ENCODE measurements at places on chromosomes 4 and X.

DNA sequence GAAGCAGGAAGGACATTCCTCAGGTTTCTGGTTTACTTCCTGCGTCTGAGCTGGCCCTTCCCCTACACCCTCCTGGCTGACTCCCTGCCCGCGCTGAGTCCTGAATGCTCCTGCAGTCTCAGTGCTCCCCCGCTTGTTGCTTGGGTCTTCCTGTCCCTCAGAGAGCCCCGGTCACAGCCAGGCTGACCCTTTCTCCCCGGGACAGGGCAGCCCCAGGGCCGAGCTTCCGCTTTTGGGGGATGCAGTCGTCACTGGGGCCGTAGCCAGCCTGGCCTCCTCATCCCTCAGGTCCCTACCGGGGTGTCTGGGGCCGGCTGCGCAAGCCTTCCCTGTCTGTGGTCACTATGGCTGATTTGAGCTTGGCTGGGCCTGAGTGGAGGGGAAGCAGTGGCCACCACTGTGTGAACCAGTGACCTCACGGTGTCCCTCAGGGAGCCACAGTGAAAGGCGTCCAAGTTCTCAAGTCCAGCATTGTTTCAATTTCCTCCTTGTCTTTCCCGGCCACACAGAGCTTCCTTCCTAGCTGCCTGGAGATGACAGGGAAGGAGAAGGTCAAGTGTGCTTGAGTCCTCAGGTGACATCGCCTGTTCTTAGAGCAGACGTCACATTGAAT, 34.1 kb upstream of the ASMTL start:
- DNase-seq, result no peak

DNA sequence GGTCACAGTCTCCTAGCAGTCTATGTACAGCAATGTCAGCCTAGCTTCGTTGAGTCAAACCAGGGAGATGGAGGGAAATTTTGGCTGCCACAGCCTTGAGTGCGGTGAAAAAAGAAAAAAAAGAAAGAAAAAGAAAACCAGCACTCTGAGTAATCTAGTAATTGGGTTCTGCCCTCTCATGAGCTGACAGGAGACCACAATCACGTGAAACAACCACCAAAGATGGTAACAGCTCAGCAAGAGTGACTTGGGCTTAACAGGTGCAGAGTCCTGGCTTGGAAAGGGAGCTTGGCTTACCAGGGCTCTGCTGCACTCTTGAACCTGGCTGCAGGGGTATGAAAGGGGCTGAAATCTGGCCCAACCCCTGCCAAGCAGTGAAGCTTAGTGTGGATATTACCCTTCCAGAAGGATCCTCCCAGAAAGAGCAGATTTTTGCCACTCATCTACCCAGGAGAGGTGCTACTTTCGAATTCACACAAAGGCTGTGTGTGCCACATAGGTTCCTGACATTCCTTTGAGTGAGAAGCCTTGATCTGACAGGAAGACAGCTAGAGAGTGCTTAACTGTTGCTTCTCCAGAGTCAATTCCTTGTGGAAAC, 350.3 kb downstream of the PTTG2 start:
- DNase-seq, result peak; percentile 44

GRCh38 chr4:10030972-10031667, 9.8 kb upstream of the SLC2A9 start:
- no peak for DNase-seq

- no peak for DNase-seq
Measured at GRCh38 chr4:185682236-185682635, 129.8 kb downstream of the SORBS2 start.

DNA sequence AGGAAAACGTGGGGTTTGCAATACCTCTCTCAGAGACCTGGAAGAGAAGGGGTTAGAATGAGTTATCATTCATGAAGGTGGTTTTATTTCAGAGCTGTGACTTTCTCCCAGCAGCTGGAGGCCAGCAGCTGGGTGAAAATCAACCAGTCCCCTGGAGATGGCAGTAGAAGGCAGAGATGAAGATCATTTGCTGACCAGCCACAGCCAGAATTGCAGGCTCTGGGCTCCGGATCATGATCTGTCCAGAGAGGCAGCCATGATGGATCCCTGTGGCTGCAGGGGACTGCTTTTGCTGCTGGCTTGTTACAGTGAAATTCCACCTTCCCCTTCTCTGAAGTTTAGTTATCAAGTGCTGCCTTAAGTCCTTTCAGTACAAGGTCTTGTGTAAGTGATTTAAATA, 46.9 kb upstream of the TAB3 start:
- DNase-seq, result no peak

DNA sequence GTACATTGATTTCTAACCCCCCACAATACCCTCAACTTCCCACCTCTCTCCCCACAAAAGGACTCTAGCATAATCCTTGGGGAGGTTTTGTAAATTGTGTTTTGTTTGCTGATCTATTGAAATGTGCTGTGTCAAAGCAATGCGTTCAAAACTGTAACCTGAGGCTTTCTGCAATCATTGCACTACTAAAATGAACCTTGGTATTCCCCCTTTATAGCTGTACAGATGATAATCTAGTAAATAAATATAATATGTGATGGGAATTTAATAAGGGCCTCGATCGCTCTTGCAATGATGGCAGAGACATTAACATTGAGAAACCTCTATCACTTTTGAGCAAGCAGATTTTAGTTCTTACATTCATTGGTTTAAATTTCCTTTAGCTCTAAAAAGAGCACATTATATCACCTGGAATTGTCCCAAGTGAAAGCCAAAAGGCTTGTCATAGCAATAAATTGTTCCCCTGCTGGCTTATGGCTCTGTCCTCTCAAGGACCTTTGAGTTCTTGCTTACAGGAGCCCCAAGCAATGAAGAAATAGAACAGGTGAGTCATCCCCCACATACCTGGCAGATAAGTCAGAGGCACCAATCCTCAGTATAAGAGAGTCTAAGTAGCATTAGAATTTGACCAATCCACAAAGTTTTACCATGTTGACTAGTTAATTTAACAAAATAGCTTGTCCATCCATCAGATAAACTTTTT, 18.4 kb upstream of the ACE2 start:
- DNase-seq, result no peak

DNA sequence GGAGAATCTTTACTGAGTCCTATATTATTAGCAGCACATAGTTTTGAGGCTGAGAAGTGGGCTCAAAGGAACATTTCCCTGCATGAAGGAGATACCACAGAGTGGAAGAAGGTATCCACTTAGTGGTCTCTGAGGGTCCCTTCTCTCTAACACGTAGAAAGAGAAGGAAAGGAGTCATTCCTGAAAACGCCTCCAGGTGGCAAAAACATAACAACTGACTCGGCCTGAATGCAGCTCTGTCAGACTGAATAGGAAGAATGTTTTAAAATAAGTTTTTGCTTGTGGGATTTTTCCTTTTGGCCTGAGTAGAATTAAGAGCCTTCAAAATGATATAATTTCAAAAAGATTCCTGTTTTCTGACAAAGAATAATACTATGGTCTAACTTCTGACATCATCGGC, 23.3 kb downstream of the RPGR start:
- DNase-seq, result no peak

GRCh38 chr4:114464726-114465272, 133.8 kb upstream of the UGT8 start:
- no peak for DNase-seq

DNA sequence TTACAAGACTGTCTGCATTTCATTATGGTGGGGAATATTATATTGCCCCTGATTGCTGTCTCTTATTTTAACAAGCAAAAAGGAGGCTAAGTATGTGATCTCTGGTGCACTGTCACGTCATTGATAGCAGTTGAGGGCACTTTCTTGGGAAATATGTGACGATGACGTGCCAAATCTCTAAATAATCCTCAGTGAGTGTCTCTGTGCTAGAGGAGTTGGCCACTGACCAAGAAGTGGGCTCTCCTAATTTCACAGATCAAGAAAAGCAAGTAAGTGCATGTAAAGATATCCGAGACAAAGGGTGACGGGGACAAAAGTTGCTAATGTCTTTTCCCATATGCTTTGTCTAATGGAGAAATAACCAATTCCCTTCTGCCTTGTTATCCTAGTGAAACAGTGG, 487.4 kb upstream of the TENM3 start:
- DNase-seq, result no peak

- peak; percentile 8 for DNase-seq
Measured at GRCh38 chrX:46912603-46913491, 626 bp downstream of the JADE3 start.

- no peak for DNase-seq
Measured at GRCh38 chrX:141214196-141214595, 28.1 kb downstream of the SPANXC start.

GRCh38 chr4:186227221-186227620, at the start of gene KLKB1:
TSS of gene KLKB1 (plus strand) at chr4:186227507. CDS start at chr4:186228196, 689 bp downstream.
- DNase-seq, result no peak

GRCh38 chr4:189823591-189823990, 117.1 kb upstream of the FRG1 start:
- DNase-seq, result no peak

DNA sequence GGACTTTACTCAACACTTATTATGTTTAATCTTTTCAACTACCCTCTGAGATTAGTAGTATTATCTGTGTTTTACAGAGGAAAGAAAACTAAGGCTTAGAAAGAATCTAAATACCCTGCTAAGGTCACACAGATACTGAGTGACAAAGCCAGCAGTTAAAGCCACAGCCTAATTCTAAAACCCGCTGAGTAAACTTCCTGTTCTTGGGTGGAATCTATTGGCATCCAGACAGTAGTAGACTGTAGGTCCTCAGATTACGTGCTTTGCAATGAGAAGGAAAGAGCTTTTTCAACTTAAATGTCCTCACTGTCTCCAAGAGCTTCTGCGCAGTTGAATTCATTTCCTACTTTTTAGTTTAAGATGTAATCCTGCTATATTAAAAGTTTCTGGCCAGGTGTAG, 126.0 kb downstream of the TENM3 start:
- no peak for DNase-seq

GRCh38 chr4:112287258-112287989, 1.7 kb upstream of the TIFA start:
- no peak for DNase-seq

GRCh38 chr4:105116616-105117319, 29.9 kb upstream of the TET2 start:
- no peak for DNase-seq

GRCh38 chr4:176592976-176593670, 199.6 kb downstream of the VEGFC start:
- no peak for DNase-seq

DNA sequence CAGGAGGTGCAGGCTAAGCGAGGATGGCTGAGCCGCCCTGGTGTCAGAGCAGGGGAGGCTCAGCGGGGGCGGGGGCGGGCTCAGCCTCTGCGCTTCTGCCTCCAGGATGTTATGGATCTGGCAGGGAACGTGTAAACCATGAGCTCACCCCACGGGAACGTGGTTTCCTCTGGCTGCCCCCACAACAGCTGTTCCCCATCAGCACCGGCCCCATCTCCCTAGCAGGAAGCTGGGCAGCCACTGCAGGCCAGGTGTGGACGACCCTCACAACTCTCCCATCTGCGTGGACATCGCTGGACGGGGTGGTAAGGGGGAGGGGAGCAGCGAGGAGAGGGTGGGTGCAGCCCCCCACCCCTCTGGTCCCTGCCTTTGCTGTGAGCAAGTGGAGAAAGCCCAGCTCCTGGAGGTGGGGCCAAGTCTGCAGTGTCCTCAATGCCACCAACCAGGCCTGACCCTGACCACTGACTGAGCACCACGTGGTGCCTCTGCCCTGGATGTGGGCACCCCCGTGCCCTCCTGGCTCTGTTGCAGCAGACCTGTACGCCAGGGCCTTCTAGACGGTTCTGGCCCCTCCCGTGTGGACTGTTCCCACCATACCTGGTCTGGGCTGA, 28.1 kb upstream of the SPON2 start:
- DNase-seq, result no peak

DNA sequence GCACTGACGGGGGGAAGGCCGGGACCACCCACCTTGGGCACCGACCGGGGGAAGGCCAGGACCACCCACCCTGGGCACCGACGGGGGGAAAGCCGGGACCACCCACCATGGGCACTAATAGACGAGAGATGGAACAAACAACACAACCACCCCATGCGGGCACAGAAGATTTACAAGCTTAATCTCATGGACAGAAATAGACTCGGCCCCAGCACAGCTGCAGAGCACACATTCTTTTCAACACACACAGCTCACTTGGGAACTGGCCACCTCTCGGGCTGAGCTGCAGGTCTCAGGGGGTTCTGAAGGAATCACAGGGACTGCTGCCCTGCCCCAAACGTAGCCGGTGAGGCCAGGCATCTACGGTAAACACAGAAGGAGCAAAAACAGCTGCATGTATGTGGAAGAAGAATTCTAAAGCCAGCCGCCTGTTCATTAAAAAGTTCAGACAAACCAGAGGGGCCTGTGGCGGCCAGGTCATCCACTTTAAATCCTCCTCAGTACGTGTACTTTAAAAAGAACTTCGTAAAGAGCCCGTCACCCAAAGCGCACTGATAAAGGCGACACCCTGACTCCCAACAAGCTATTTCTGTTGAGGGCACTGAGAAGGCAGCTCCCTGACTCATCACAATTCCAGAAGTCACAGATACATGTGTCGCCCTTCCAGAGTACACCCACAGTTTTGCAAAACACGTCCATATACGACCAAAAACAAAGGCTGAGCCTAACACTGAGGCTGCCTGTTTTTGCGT, 17.7 kb downstream of the PPP2R3B start:
- no peak for DNase-seq

DNA sequence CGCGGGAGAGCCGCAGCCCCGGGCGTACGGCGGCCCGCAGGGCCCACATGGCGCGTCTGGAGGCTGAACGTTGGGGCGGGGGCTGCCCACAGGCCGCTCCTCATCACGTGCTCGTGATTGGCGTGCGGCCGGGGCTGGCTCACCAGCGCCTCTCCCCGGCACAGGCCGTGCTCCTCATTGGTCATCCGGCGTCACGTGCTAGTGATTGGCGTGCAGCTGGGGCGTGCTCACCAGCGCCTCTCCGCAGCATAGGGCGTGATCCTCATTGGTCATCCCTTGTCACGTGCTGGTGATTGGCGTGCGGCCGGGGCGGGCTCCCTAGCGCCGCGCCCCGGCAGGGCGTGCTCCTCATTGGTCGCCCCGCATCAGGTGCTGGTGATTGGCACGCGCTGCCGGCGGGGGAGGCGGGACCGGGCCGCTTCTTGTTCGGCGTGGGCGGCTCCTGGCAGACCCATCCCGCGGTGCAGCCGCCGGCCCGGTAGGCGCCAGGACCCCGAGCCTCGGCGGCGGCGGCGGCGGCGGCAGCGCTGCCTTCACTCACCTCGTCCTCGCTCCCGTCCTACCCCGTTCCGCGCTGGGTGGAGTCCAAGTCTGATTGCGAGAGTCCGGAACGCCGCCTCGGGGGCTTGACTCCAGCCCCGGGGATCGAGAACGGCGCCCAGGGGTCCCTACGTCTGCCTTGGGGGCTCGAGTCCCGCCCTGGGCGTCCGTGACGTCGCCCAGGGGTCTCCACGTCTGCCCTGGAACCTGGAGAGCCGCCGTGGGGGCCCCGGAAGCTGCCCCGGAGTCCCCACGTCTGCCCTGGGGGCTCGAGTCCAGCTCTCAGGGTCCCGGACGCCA, at the start of gene GTPBP6:
TSS of gene GTPBP6 (minus strand) at position 58 of the 840 bp plus-strand sequence. CDS start at position 49, 9 bp downstream.
- peak; percentile 98 for DNase-seq

Measured in T-helper 17 cell (primary cell).